ENCODE measurements at places on chromosomes 1 and 21.

DNA sequence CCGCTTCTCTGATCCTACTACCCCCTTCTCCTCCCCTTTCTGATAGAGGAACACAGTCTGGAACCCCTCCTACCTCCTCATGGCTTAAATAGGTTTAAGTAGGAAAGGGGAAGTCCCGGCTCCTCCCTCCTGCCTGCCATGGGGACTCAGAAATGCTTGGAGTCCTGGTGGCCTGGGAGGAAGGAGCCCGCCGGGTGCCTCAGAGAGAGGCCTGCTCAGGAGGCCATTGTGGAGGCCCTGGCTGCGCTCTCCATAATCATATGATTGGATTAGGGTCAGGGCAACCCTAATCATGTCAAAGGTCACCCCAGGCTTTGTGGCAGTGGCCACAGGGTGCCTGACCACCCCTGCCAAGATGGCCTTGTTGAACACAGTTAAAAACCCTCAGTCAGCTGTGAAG lies 29.0 kb downstream of the WNT3A start:
- DNase-seq: no peak

DNA sequence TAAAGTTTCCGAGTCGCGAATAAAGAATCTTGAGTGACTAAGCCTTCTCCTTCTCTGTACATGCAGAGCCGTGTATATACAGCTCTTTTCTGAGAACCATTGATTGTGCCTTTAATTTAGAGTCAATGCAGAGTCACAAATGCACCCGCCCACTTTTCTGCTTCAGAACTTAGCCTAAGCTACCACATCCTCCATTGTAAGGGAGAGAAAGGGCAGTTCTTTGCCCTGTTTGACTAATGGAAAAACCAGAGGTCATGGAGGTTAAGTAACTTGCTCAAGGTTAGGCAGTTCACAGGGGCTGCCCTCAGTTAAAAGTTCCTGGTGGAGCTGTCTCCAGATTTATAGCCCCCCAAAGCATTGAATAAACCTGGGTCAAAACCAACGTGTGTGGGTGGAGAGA lies 139.6 kb downstream of the TOMM20 start:
- no peak for DNase-seq

- no peak for DNase-seq
These were observed 175.0 kb downstream of the VAV3 start for GRCh38 chr1:107789817-107790524.

GRCh38 chr1:231200388-231201031 lies 38.7 kb downstream of the TRIM67 start:
- no peak for DNase-seq

DNA sequence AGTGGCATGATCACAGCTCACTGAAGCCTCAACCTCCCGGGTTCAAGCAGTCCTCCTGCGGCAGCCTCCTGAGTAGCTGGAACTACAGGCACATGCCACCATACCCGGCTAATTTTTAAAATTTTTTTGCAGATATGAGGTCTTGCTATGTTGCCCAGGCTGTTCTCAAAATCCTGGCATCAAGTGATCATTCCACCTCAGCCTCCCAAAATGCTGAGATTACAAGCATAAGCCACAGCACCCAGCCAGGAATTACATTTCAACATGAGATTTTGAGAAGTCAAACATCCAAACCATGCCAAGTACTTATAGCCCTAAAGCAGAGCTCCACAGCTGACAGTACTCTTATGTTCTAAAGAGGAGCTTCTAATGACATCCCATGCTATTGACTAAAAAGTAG lies 200.1 kb downstream of the FCRL5 start:
- DNase-seq: no peak

DNA sequence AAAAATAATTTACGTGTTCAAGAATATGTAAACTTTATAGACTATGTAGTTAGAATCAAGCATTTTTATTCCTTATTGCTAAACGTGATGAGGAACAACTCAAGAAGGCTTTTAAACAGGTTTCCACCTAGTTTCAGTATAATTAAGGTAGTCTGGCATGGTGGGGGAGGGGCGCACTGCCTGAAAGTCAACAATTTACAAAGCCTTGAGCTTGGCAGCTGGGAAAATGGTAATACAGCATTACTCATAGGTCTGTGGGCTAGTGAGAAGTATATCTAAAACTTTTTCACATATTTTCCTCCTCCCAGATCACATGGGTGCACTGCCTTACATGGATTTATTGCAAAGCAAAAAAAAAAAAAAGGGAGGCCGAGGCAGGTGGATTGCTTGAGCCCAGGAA lies 75.2 kb downstream of the EVI5 start:
- DNase-seq: no peak

DNA sequence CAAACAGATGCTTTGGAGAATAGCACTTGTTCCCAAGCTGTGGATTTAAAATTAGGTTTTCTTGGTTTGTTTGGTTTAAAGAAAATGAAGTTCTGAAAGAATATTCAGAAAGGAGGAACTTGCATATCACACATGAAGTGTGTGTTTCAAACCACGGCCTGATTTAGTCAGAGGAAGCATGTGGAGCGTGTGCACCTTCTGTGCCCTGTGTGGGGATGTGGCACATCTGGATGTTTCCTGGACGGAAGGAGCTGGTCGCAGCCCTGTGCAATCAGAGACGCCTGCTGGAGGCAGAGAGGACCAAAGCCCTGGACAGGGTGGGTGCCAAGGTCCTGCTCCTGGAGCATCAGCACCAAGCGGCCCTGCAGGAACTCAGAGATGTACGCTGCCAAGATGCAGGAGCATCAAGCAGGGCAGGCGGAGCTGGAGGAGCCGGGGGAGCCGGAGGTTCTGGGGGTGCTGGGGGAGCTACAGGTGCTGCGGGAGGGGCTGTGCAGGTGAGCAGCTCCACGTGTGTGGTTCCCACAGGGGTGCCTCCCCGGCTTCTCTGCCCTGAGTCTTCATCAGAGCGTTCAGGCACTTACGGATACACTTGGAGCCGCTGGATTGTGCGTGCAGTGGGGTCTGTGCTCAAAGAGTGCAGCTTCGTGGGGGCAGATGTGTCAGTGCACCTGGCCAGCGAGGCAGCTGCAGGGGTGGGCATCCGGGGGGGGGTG lies 45.7 kb downstream of the PCNT start:
- no peak for DNase-seq

GRCh38 chr1:67674260-67675011 lies 10.6 kb upstream of the GADD45A start:
- DNase-seq: no peak

GRCh38 chr1:20658166-20658915 lies 2.8 kb downstream of the DDOST start:
- no peak for DNase-seq

- no peak for DNase-seq
These were observed 62.2 kb downstream of the NME7 start for GRCh38 chr1:169305356-169305755.

- DNase-seq: no peak
These were observed 64.3 kb upstream of the DUSP10 start for GRCh38 chr1:221806236-221806635.

DNA sequence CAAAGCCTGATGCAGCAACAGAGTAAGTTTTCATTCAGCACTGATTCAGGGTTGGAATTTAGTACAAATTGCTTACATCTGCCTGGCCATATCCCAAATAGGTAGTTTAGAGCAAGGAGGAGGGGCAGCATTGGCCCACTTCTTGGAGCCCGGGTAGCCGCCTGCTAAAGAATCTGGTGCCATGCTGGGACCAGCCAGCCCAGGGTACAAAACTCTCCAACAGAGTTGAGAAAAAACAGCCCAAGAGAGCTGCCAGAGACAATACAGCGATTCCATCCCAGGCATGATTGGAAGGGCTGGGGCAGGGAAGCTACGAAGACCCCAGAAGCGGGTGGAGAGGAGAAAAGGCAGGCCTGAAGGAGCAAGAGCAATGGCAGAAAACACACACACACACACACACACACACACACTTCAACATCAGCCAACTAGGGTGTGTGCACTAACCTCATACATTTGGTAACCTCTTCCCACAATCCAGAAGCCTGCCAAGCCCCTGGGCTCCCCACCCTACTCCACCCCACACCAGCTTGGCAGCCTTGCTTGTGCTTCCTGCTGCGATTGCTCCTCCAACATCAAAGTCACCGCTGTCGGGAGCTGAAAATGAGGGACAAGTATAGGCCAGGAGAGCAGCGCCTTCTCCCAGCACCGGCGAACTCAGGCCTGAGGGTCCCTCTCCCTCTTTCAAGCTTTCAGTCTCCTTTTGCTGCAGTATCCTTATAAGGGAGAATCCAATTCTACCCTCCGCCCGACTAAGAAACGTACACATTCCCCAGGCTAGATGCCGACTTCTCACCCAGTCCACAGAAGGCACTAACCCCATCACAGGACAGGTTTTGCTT lies 1.2 kb downstream of the PIK3C2B start:
- no peak for DNase-seq

DNA sequence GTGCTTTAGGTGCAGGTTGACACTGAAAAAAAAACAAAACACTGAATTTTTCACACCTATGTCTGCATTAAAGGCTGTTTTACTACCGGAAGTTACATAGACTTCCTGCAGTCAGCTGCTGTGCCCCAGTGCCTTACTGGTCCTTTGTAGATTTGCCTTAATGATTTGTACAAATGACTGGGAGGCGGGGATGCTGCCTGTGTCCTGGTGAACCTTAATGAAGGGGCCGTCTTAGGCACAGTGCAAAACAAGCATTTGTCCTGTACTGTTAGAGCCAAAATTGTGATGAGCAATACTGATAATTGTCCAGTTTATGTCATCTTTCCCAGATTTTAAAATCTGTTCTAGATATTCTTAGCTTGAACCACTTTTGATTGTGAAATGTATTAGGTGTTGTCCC lies 90.9 kb upstream of the PGD start:
- peak; percentile 2 for DNase-seq

DNA sequence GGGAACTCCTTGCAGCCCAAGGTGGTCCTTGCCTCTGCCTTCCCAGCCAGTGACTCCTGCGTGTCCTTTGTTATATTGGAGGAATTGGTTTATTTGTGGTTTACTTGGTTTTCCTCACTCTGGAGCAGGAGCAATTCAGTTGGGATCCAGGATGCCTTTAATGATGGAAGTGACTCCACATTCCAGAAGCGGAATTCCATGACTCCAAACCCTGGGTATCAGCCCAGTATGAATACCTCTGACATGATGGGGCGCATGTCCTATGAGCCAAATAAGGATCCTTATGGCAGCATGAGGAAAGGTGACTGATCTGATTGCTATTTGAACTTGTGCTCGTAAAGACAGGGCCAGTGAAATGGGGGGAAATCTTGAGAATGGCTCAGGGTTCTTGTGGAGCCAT lies 15.1 kb upstream of the PIGV start:
- DNase-seq: no peak

DNA sequence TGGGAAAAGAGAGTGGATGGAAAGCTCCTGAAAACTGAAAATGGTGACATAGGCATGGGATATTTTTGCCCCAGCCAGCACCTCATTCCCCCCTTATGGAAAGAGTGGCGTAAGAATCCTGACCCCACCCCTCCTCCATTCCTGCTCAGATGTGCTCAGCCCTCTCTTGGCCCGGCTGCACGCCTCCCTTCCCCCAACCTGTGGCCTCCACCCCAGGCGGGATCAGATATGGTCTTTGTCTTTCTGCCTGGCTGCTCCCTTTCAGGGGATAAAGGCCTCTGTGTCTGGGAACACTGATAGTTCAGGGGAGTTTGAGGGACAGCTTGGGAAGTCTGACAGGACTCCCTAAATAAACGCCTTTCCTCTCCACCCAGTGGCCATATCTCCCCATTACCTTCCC lies 49.8 kb downstream of the KIRREL1 start:
- no peak for DNase-seq

- DNase-seq: no peak
These were observed 13.2 kb downstream of the KANK4 start for GRCh38 chr1:62306065-62306464.

Data from stimulated activated CD8-positive, alpha-beta memory T cell treated with anti-CD3 and anti-CD28 coated beads, Interleukin-12 subunit alpha, Interleukin-12 subunit beta, amount 100 ng/mL, for 4 hours (primary cell).